Liver (tissue), 10 donors: ENCODE measurements at places on chromosomes 4 and X. TPM values are rescaled to one million over a fixed set of nuclear protein-coding genes. Genes with fewer than 3 reads are reported as not detected.

DNA sequence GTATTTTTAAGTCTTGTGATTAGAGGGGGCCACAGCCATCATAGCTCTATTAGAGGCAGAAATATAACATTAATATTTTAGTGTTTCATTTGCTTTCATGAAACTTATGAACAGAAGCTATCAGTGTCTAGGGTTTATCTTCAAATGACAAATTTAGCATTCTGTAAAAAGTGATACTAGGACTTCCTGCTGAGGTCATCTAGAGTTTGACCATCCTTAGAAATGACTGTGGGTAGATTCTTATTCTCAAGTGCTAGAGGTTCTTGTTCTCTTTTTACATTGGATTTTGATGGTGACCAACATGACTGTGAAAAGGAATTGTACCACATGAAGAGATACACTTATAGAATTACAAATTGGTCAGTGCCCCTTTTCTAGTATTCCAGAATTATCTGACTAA is 568.6 kb downstream of the RPA4 start:
- DNase-seq: no peak

DNA sequence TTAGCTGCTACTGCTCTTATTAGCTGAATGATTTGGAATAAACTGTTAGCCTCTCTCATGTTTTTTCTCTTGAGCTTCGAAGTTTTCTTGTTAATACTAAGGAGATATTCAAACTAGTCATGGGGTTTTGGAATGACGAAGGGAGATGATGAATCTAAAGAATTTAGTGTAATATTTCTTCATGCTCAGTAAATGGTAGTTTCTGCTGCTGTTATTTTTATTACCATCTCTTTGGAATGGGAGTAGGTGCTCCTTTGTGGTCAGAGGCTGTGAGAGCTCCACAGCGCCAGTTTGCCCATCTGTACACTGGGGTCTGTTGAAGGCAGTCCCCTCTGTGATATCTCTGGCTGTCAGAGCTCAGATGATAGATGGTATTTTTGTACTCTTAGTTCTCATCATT is 33.7 kb downstream of the HTT start:
- no peak for DNase-seq

CXCL1 gene
- total RNA-seq: not detected

DNA sequence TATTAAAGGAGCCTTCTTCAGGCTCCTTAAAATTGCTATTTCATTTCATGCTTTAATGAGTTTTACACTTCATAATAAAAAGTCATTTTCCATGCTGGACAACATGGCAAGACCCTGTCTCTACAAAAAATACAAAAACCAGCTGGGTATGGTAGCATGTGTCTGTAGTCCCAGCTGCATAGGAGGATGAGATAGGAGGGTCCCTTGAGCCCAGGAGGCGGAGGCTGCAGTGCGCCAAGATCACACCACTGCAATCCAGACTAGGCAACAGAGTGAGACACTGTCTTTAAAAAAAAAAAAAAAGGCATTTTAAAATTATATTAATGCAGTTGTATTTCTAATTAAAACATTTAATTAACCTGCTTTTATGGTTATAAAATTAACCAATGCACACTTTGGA is 49.2 kb downstream of the PDS5A start:
- DNase-seq: no peak

BANK1 gene
- total RNA-seq: 0.17 TPM

DNA sequence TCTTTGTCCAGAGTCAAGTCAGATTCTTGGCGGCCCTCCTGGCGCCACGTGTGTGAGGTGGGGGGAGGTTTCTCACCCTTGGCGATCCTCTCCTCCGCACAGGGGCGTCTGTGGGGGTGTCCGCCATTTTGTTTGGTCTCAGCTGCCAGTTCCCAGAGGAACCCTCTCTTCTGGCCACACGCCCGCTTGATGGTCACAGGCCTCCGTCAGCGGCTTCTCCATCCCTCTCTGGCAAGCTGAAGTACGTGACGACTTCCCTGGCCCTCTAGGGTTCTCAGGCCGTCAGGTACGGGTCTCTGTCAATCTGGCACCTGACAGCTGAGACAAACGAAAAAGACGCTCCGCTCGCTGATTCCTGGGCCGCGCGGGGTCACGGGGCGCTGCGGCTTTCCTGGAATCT is 272.6 kb downstream of the TRIML1 start:
- no peak for DNase-seq

KLB gene
- total RNA-seq: 28.0 TPM

DNA sequence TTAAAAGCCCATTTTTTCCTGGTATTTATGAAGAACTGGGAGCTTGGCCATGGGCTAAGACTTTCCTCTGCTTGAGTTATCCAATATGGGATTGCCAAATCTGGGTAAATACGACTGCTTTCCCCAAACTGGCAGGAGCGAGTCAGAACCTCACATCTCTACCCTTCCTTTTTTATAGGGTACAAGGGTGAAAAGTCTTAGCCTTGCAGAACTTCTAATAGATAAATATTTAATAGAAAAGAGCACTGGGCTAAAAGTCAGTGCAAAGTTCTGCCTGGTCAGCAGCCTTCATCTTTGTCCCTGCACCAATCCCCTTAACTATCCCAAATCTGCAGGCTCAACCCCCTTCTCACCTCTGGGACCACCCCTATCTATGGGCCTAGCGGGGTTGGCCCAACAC is 61.6 kb upstream of the ACSL1 start:
- DNase-seq: no peak

DNA sequence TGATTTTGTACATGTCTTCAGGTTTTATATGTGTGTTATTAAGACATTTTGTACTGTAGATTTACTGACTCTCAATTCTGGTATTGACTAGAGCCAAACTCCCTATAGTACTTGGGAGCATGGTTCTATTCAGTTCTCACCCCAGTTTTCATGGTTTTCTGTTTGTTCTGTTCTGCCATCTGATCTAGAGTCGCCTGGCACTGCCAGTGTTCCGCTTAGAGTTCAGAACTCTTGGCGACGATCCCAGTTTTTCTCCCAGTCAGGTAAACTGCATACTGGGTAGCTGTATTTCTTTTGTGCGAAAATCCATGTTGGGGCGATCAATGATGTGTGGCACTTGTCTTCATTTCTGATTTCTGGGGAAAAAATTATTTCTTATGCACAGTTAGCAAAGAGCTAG is 78.0 kb downstream of the PHOX2B start:
- DNase-seq: no peak

- DNase-seq: no peak
These were observed 138.4 kb upstream of the ARX start for GRCh38 chrX:25154168-25154567.

FAM149A gene
- total RNA-seq: 27.1 TPM

DNA sequence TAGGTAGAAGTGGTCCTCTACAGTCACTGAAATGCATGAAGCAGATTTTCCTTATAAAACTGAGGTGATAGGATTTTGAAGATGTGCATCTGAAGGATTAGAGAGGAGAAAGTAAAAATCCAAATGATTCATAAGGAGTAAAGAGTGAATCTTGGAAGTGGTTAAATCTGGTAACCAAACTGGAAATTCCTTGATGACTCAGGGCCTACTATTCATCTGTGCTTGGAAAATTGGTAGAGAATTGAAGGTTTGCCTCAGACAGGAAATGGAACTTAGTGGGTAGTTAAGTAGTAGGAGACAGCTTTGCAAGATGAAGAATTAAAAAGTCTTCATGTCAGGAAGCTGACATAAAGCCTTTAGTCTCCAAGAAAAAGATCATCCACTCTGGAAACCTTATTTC is 368.9 kb upstream of the CTSO start:
- DNase-seq: no peak

DNA sequence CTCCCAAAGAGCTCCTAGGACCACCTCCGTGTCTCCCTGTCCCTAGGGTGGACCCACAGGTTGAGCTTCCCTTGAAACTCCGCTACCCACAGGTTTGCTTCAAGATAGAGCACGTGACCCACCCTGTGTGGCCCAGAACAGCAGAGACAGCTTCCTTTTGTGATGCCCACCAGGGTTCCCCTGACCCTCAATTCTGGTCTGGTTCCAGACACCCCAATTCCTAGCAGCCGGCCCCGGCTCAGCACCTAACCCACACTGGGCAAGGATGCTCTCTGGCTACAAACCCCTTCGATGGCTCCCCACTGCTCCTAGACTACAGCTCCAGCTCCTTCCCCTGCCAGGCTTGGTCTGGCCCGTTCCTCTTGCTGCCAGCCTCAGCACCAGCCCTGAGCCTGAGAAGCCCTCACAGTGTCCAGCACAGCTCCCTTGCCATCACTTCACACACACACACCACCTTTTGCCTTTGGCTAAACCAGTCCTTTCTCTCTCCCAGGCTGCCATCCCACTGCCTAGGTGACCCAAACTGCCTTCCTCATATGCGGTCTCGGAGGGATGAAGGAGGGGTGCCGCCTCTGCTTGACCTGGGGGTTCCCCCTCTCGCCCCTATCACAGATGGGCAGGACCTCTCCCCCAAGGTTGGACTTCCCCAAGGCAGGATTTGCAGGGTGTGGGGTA is 6.2 kb downstream of the PNCK start:
- no peak for DNase-seq

RNF150 gene
- total RNA-seq: 1.4 TPM

CHRNA9 gene
- total RNA-seq: not detected

GRCh38 chr4:115711575-115711974 is 598.2 kb upstream of the NDST4 start:
- DNase-seq: no peak

MAGEA9B gene
- not detected for total RNA-seq

CENPI gene
- 0.25 TPM for total RNA-seq

DNA sequence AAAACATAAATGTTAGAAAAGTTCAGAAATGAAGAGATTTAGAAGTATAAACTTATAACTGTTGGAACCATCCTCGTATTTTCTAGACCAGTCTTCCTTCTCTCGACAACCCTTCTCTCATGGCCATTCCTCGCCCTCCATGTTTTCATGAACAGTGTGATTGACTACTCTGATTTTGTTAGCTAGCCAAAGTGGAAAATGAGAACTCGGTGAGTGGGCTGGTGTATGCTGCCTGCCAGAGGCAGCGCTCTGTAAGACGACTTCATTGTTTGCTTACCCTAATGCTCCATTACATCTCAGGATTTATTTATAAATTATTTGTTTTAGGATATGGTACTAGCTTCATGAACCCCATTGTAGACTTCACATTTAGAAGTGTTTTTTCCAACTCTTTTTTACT is 153.0 kb downstream of the CBR4 start:
- no peak for DNase-seq

- no peak for DNase-seq
These were observed 349.5 kb downstream of the ZIC3 start for GRCh38 chrX:137915466-137915865.

TMPRSS11A gene
- not detected for total RNA-seq

GRCh38 chrX:108090491-108091263 is 665 bp downstream of the PSMD10 start:
- DNase-seq: no peak

- DNase-seq: no peak
These were observed 122.5 kb upstream of the DDIT4L start for GRCh38 chr4:100312615-100313350.

GRCh38 chrX:120452131-120452530 is 17.0 kb downstream of the LAMP2 start:
- DNase-seq: no peak

WNK3 gene
- total RNA-seq: 4.3 TPM
